ENCODE measurements at places on chromosomes 2 and 18.
A peak's percentile ranks its signal among the peaks of the same experiment; 100 is the strongest.

- DNase-seq, result no peak
Measured at GRCh38 chr2:219571311-219572236, at the start of gene OBSL1. OBSL1 (minus strand) TSS chr2:219571539; CDS start chr2:219571232, 307 bp downstream.

- DNase-seq, result no peak
Measured at GRCh38 chr2:23953625-23954024, 13.4 kb downstream of the UBXN2A start.

GRCh38 chr2:68319398-68320117 is at the start of gene CNRIP1:
CNRIP1 (minus strand) TSS chr2:68319949; CDS start chr2:68319400, 549 bp downstream.
- DNase-seq, result no peak

- DNase-seq, result no peak
Measured at GRCh38 chr2:67977464-67977863, 85.3 kb downstream of the C1D start.

GRCh38 chr18:74652392-74652988 is 54.8 kb downstream of the ZNF407 start:
- DNase-seq, result peak; percentile 36

- no peak for DNase-seq
Measured at GRCh38 chr2:220556658-220557057, 929.2 kb downstream of the SLC4A3 start.

GRCh38 chr2:55045780-55046179 is 4.5 kb downstream of the RTN4 start:
- no peak for DNase-seq

GRCh38 chr2:3279236-3279960 is 98.2 kb downstream of the EIPR1 start:
- no peak for DNase-seq

DNA sequence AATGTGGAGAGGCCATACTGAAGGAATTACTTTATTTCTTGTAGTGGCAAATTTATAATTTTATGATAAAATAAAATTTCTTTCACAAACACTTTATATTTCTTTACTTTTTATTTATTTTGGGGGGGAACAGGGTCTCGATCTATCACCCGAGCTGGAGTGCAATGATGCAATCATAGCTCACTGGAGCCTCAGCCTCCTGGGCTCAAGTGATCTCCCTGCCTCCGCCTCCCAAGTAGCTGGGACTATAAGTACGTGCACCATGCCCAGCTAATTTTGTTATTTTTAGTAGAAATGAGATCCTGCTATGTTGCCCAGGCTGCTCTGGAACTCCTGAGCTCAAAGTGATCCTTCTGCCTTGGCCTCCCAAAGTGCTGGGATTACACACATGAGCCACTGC is 59.6 kb downstream of the SOS1 start:
- no peak for DNase-seq

DNA sequence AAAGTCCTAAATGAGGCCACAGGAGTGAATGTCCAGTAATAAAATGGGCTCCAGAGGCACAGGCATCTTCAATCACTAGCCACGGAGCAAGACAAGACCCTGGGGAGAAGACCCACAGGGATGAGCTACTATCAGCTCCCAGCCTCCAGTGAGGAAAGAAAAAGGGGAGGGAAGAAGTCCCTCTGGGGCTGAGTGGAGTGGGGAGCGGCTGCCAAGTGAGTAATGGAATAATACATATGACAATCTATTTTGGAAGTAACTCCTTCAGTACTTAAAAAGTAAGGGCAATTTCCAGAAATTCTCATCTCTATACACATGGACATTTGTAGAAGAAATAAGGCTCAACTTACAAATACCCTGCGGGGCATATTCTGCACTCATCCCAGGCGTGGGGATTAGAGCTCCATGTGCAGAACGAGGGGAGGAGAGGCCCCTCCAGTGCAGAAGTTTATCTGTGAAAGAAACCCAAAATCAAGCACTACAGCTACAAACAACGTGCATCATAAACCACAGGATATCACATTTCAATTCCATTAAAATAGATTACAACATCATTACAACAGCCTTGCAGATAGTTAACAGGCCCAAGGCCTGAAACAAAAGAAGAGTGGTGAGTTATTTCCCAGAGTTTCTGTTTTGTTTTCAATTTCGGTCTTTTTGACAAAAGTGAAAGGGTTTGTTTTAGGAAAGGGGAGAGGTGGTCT is 84.9 kb downstream of the BCL11A start:
- peak; percentile 1 for DNase-seq

- no peak for DNase-seq
Measured at GRCh38 chr2:215137741-215138340, 585 bp downstream of the ABCA12 start.

DNA sequence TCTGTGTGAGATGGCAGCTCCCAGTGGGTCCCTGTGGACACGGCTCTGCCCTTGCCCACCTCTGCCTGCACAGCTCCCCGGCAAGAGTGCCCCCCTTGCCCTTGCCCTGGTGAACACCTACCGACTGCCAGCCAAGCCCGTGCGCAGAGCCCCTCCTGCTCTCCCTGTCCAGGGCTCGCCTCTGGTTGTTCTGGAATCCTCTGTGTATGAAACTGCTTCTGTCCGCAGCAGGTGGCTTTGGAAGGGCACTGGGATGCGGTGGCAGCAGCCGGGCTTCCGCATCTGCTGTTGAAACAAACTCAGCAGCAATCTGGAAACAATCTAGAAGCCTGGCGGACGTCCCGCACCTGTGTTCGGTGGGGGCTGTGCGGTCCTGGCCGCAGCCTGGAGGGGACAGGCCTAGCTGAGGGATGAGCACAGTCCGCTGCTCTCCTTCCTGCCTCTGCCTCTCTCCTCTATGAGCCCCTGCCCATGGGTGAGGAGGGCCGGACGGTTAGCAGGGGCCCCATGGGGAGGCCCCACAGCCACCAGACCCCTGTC is 34.0 kb upstream of the KLF11 start:
- DNase-seq, result no peak

GRCh38 chr2:168633200-168633599 is 169.2 kb upstream of the NOSTRIN start:
- peak; percentile 13 for DNase-seq

GRCh38 chr2:43943809-43944452 is 51.9 kb downstream of the LRPPRC start:
- DNase-seq, result no peak

DNA sequence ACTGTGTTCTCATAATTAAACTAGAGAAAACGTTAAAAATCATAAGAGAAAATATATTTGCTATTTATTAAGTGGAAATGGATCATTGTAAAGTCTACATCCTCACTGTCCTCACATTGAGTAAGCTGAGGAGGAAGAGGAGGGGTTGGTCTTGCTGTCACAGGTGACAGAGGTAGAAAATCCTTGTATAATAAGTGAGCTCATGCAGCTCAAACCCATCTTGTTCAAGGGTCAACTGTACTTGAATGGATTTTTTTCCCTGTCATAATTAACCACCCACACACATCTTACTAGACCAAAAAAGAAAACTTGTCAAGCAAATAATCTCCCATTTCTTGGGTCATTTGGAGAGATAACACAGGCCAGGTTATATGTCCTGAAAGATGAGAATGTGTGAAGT is 231.2 kb downstream of the NEDD4L start:
- DNase-seq, result no peak

- no peak for DNase-seq
Measured at GRCh38 chr2:128306081-128306930, 12.4 kb downstream of the HS6ST1 start.

DNA sequence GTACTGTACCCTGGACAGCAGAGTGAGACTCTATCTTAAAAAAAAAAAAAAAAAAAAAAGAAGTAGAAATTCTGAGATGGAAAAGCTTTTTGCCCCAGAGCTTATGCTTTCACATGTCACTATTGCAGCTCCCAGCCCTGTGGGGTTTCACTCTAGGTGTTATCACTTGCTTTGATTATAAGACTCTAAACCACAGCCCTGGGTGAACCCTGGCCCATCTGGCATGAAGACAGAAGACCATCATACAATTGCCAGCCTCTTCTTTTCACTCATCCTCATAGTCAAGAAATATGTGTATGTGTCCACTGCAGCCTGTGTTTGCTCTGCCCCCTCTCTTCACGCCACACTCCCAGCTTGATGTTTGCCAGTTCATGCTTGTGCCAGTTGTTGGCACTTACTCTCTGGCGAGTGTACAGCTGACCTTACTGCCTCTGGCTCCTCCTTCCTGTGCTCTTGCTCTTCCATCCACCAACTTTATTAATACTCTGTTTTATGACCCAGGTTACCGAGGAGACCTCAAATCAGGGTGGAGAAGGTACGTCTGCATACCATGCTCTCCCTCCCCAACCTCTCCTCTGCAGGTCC is 136.7 kb upstream of the NCK2 start:
- DNase-seq, result no peak

GRCh38 chr2:53091183-53091582 is 676.4 kb upstream of the CHAC2 start:
- DNase-seq, result peak; percentile 34

- DNase-seq, result no peak
Measured at GRCh38 chr2:152234277-152234676, 58.7 kb upstream of the STAM2 start.

GRCh38 chr2:15955232-15955988 is 15.1 kb downstream of the MYCN start:
- no peak for DNase-seq

All from activated CD4-positive, alpha-beta T cell treated with anti-CD3 and anti-CD28 coated beads, Interleukin-2, Interleukin-6, amounts not matched to agents 100 ng/mL and 50 ng/mL, durations not matched to agents 16 hours and 8 hours (primary cell).